Thoracic aorta (tissue), 2 donors: ENCODE measurements at places on chromosomes 4 and X. TPM values are rescaled to one million over a fixed set of nuclear protein-coding genes. Genes with fewer than 3 reads are reported as not detected.

Gene C4orf36
- total RNA-seq = not detected

Gene CLCN4
- 3.5 TPM for total RNA-seq

Gene TMEM154
- total RNA-seq = 1.6 TPM

Gene MAGEA6
- total RNA-seq = not detected

Gene ACOT9
- total RNA-seq = 57.7 TPM

Gene RRAGB
- 35.2 TPM for total RNA-seq

Gene NXF3
- total RNA-seq = 0.54 TPM

Gene CHRDL1
- 16.8 TPM for total RNA-seq

DNA sequence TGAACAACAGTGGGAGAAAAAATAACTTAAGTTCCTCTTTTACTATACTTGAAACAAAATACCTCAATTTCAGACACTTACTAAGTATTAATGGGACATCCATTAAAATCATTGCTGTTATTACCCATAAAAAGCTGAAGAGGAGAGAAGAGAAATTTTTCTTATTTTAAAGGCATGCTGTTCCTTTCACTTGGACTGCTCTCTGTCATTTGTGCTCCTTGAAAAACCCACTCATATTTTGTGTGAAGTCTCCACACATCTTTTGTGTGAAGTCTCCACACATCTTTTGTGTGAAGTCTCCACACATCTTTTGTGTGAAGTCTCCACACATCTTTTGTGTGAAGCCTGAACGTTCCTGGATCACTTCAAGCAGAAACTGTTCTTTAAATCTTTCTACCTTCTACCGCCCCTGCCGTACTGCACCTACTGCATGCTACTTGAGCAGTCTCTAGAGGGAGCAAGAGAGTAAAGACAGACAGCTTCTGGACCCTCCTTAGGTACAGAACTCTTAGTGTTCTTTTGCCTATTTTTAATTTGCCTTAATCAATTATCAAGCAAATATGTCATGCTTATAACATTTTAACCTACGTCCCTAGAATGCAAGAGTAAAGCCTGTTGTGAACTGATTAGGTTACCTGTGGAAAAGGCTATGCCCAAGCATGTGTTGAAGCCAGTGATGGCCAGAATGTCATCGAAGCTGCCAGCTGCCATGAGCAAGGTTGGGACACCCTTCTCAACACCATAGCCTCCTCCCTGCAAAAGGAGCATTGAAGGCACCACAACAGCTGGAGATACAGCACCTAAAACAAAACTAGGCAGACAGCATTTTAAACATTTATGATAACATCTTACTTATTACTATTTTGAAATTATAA, 27.1 kb upstream of the SLC9B1 start:
- peaks cover 3% of the 10 kb centered on the region for H3K36me3 ChIP-seq
- no peak overlapping the region for H3K27ac ChIP-seq
- H3K4me1 ChIP-seq = no peaks in the 10 kb centered on the region

- H3K27me3 ChIP-seq = no peaks in the 10 kb centered on the region
- H3K36me3 ChIP-seq = no peaks in the 10 kb centered on the region
- H3K4me3 ChIP-seq = no peak overlapping the region
- no peak for DNase-seq
- H3K27ac ChIP-seq = no peak overlapping the region
These were observed 125.5 kb downstream of the ATG4A start for GRCh38 chrX:108216919-108217571.

DNA sequence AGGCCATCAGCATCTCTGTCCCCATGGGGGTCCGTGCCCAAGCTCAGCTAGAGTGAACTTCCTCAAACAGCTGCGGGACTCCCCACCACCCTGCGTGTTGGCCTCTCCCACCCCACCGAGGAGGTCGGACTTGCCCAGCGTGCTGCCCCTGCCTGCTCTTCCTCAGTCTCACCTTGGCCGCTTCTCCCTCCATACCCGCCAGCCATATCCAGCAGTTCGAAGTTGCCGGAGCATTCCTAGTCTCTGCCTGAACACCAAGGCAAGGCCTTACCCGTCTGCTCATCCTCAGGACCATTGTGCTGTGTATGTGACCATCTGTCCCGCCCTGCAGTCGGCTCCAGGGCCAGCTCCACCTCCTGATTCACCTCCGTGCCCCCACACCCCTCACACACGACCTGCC, 84.5 kb downstream of the WFS1 start:
- DNase-seq = no peak
- no peaks in the 10 kb centered on the region for H3K4me1 ChIP-seq
- H3K27ac ChIP-seq = no peak overlapping the region
- H3K36me3 ChIP-seq = no peaks in the 10 kb centered on the region
- no peak overlapping the region for H3K4me3 ChIP-seq

DNA sequence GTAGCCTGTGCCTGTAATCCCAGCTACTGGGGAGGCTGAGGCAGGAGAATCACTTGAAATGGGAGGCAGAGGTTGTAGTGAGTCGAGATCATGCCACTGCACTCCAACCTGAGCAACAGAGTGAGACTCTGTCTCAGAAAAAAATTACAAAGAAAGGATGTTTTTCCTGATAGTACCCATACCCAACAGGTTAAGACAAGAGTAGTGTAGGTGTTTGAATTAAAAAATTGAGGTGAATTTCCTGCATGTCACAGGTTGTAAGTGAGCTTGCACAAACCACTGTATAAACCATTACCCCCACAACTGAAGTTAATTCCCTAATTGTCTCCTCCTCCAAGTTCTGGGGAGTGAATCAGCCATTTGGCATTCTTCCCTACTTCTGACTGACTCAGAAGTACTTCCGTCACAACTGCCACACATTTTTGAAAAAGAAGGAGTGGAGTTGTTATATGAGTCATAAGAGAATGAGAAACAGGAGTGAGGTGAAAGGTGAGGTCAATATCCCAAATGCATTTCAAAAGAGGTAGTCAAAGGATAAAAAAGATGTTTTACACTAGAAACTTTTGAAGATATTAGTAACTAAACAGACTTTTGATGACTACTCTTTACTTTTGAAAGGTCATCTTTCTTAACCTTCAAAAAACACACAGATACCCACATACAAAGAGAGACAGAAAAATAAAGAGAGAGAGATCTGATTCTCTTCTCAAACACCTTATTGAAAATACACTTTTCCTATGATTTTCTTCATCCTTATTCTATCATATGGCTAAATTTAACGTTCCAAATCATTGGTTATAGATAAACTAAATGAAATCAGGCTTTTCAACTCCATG, 134.5 kb downstream of the BTC start:
- H3K27me3 ChIP-seq = no peaks in the 10 kb centered on the region
- DNase-seq = no peak
- H3K4me1 ChIP-seq = no peaks in the 10 kb centered on the region
- H3K36me3 ChIP-seq = no peaks in the 10 kb centered on the region
- H3K4me3 ChIP-seq = no peak overlapping the region

- no peaks in the 10 kb centered on the region for H3K27me3 ChIP-seq
- H3K4me1 ChIP-seq = no peaks in the 10 kb centered on the region
- no peak overlapping the region for H3K27ac ChIP-seq
- peaks cover 32% of the 10 kb centered on the region for H3K36me3 ChIP-seq
- no peak for DNase-seq
These were observed 75.7 kb downstream of the FAM114A1 start for GRCh38 chr4:38943343-38943742.

DNA sequence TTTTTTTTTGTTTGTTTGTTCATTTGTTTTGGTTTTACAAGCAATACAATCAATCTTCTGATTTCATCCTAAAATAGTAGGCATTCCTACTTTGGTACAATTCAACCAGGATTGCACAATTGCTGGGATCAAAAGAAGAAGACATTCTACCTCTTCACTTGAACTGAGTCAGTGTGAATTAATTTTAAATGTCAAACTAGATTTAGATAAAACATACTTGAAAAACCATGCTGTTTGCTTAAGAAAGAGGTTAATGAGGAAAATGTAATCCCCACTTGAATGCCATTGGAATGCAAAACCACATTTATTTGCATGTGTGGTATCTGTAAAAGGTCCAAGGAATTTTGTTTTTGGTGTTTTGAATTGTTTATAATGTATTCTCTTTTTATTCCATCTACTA, 40.5 kb downstream of the HAND2 start:
- H3K4me1 ChIP-seq = peaks cover 35% of the 10 kb centered on the region
- H3K27ac ChIP-seq = no peak overlapping the region
- no peaks in the 10 kb centered on the region for H3K27me3 ChIP-seq

DNA sequence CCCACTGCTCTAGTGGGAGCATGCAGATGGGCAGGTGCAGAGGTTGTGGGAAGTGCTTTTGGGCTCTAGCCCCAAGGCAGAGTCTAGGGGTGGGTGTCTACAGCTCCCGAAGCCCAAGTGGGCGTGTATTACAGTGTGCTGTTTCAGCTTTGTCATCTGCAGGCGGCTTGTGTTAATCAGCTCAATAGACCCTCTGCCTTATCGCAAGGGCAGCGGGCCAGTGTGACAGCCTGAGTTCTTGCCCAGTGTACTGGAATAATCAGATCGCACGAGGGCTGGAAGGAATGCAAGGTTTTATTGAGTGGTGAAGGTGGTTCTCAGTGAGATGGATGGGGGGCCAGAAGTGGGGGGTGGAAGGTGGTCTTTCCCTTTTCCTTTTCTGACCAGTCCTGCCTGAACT, 529.4 kb upstream of the AMOT start:
- H3K27me3 ChIP-seq = no peaks in the 10 kb centered on the region
- H3K36me3 ChIP-seq = no peaks in the 10 kb centered on the region
- no peaks in the 10 kb centered on the region for H3K4me1 ChIP-seq
- H3K27ac ChIP-seq = no peak overlapping the region

DNA sequence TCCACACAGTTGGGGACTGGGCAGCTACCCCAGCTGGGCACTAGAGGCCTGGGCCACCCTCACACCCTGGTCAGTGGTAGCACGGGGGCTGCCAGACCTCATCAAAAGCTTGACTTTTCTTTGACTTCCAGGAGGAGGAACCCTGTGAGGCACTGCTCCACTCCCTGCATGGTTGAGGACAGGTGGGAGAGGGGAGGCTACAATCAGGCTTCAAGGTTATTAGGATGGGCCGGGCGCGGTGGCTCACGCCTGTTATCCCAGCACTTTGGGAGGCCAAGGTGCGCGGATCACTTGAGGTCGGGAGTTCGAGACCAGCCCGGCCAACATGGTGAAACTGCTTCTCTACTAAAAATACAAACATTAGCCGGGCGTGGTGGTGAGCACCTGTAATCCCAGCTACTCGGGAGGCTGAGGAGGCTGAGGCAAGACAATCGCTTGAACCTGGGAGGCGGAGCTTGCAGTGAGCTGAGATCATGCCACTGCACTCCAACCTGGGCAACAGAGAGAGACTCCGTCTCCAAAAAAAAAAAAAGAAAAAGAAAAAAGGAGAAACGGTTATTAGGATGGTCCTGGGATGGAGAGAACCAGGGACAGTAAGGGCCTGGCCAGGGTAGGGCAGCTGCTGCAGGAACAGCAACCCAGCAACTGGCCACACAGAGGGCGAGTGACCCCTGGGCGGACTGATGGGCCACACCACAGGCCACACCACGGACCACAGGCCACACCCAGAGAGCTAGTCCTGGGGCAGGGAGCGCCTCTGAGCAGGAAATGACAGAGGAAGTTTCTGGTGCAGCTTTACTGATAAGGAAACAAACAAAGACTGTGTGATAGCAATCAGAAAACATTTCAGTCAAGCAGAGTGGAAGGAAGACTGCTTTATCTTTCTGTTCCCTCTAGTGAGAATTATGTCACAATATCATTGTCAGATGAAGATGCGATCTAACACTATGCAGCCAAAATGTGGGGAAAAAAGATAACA, 20.5 kb upstream of the OPN1LW start:
- H3K36me3 ChIP-seq = no peaks in the 10 kb centered on the region
- no peaks in the 10 kb centered on the region for H3K4me1 ChIP-seq
- H3K27ac ChIP-seq = no peak overlapping the region

DNA sequence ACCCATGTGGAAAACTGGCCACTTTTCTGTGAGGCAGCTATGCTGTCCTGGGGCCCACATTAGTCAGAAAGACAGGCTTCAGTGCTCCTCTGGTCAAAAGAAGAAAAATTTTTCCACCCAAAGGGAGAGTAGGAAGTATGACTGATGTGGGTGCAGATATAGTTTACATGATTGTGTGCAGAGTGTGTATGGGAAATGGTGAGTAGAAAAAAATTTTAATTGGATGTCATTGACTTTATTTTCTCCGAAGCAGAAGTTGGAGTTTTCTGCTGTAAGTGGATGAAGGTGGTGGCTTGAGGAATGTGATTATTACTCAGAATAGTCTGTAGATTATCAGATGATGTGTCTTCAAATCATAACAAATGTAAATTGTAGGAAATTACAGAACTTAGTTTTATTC, 241.5 kb upstream of the IGFBP7 start:
- H3K27ac ChIP-seq = no peak overlapping the region
- no peak for DNase-seq
- H3K4me3 ChIP-seq = no peak overlapping the region

DNA sequence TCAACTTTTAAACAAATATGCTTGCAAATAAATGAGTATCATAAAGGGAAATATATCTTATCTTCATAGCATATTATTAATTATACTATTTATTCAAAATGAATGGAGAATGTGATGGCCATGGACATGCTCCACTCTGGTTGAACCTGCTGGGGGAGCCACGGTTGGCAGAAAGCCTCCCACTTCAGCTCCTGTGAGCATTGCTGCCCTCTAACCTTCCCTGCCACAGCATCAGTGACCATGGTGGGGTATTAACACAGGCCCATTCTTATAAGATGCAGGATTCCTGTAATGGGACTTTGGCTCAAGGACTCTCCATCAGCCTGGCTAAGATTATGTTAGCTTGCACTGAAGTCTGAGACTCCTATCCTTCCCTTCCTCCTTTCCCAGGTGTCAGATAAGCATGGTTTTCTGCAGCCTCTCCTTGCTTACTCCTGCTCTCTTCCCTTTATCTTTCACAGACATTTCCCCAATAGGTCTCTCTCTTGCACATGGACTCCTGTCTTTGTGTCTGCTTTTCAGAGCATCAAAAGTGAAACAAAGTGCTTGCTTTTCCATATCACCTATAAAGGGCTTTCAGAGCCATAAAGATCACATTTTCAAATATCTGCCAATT, 4.9 kb upstream of the ABRAXAS1 start:
- peaks cover 8% of the 10 kb centered on the region for H3K4me1 ChIP-seq
- DNase-seq = no peak
- no peaks in the 10 kb centered on the region for H3K27me3 ChIP-seq
- H3K36me3 ChIP-seq = no peaks in the 10 kb centered on the region
- H3K27ac ChIP-seq = no peak overlapping the region
- no peak overlapping the region for H3K4me3 ChIP-seq

- H3K4me3 ChIP-seq = no peak overlapping the region
- no peaks in the 10 kb centered on the region for H3K4me1 ChIP-seq
- no peaks in the 10 kb centered on the region for H3K36me3 ChIP-seq
- DNase-seq = no peak
- H3K27ac ChIP-seq = no peak overlapping the region
These were observed 31.5 kb downstream of the PRPS1 start for GRCh38 chrX:107659768-107660167.

DNA sequence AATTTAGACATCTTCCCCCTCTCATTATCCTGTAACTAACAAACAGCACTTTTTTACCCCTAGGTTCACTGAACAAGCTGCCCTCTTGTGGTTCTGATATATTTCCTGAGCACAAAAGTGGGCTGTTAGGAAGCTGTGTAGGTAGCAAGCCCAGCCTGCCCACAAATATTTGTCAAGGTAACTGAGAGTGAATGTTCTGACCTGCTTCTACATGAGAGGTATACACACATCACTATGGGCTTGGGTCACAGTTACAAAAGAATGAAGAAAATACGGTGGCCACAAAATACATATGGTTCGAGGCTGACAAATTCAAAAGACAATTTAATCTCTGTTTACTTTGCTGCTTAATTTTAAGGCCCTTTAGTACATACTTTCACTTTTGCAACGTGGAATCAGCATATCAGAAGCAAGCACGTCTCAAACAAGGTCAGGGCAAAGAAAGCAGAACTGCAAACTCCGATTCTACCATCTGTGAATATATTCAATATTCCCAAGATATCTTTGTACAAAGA, 78.7 kb downstream of the RBM47 start:
- H3K36me3 ChIP-seq = no peaks in the 10 kb centered on the region
- H3K4me1 ChIP-seq = no peaks in the 10 kb centered on the region
- no peak for DNase-seq
- H3K27me3 ChIP-seq = no peaks in the 10 kb centered on the region
